Astrocyte (in vitro differentiated cells and primary cell): ENCODE measurements at places on chromosomes 7 and 10. TPM values are rescaled to one million over a fixed set of nuclear protein-coding genes. Genes with fewer than 3 reads are reported as not detected.

C1QL3 gene
- 0.62 and 1.00 TPM in 2 replicates for total RNA-seq

GPER1 gene
- total RNA-seq: 13.7 and 17.4 TPM in 2 replicates

CALHM3 gene
- total RNA-seq: not detected in 2 replicates

BCAP29 gene
- 48.0 and 54.9 TPM in 2 replicates for total RNA-seq

FAM131B gene
- 7.6 and 8.0 TPM in 2 replicates for total RNA-seq

MEOX2 gene
- total RNA-seq: not detected in 2 replicates

CYP2C19 gene
- total RNA-seq: not detected in 2 replicates

COL13A1 gene
- 0.65 and 0.86 TPM in 2 replicates for total RNA-seq

PTN gene
- total RNA-seq: 11.1 and 17.2 TPM in 2 replicates
